ENCODE measurements at places on chromosomes 1 and 21. TPM values are rescaled to one million over a fixed set of nuclear protein-coding genes. Genes with fewer than 3 reads are reported as not detected.
A peak's percentile ranks its signal among the peaks of the same experiment; 100 is the strongest.

- DNase-seq, result no peak
Observed at GRCh38 chr1:24935196-24935526, 5.1 kb upstream of the RUNX3 start.

- no peak for DNase-seq
Observed at GRCh38 chr1:39354572-39354971, 136.9 kb upstream of the BMP8A start.

- DNase-seq, result no peak
Observed at GRCh38 chr21:44657635-44658540, at the start of gene KRTAP12-3. TSS of gene KRTAP12-3 (plus strand) at chr21:44657932. CDS start at chr21:44657980, 48 bp downstream.

DNA sequence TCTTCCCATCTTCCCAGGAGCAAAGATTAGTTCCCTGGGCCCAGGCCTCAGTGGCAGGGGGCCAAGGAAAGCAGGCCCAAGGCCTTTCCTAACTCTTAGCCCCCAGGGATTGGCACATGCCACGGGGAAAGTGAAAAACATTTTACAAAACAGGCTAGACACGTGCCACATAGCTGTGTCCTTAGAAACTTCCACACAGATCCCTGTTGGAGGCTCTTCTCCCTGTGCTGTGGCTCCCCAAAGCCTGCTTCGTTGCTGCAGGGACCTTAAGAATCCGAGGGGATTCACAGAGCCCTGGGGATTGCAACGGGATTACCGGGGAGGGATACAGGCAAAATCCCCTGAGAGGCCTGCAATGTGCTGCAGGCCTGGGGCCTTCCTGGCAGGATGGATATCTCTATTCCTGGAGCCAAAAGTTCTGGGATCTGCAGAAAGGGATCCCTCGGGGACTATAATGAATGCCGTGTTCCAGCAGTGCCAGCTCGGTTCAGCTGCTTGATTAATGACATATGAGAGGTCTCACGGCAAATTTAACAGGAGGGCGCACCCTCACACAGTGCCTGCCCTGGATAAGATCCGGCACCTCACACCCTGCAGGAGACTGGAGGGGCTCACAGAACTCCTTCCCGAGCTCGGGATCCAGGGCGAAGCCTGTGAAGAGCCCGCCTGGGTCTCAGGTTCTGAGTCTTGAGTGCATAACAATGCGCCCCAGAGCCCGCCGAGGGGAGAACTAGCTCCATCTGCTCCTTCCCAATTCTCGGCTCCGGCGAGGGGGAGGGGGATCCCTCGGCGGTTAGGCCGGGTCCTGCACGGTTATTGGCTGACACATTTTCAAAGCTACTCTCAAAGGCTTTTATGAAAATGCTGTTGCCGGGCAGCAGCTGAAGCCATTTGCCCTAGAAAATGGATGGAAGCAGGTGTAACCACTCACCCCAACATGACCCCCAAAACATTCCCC lies 15.3 kb upstream of the RGS8 start:
- DNase-seq, result no peak

DNA sequence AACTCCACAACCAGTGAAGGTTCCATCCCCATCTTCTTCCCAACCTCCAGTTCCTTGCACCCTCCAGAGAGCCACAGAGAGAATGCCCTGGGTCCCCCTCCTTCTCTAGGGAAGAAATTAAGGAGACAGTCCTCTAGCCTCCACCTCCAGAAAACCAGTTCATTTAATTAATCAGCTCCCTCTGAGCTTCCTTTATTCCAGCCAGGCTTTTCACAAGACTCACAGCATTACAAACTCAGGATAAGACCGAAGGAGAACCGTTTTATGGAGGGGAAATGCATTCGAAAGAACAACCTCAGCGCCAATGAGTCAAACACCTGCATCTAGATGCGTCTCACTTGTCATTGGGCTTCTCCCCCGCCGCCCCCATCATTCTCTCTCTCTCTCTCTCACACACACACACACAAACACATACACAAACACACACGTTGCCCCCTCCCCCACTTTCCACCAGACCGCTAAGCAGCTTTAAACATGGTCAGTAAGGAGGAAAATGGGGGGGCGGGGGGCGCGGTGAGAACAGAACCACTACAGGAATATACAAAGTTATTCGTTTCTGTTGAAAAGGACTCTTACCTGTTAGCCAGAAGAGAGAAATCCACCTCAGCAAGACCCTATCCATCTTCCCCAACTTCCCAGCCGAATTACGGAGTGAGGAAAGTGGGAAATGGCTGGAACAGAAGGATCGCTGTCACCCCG lies 544 bp downstream of the ILDR2 start:
- DNase-seq, result no peak

DNA sequence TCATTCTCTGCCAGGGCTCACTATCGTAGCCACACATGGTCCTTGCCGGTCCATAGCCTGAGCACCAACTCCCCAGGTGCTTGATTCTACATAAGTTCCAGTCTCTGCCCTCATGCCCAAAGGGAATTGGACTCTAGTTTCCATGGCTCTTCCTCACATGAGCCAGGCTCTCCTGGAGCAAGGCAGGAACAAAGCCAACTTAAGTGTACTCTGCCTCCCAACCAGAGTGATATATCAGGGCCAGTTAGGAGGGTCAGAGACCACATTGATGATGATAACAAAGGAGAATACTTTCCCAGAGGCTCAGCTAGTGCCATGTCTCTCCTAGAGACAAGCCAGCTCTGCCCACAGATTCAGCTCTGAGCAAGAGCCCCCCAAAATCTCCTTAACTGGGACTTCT lies 70.9 kb downstream of the ERI3 start:
- no peak for DNase-seq

- DNase-seq, result no peak
Observed at GRCh38 chr1:68103011-68103545, 52.7 kb upstream of the DIRAS3 start.

GRCh38 chr1:227943381-227944089 lies 4.2 kb downstream of the WNT9A start:
- DNase-seq, result no peak

DNA sequence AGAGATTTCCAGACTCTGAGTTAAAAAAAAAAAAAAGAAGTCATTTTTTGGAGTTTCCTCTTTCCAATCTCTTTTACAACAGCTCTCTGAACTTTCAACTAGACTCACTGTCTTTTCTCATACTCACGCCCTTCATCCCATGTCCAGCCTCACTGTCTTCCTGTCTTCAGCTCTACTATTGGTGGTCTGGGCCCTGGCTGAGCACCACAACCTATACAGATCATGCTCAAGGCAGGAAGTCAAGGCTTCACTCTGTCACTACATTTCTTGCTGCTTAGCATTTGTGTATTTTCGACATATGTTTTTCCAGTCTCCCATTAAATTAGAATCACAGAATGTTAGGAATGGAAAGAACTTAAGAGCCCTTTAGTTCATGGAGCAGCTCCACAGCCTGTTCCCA lies 106.4 kb upstream of the PPP2R5A start:
- DNase-seq, result no peak

GRCh38 chr21:32426592-32427051 lies 14.1 kb downstream of the EVA1C start:
- no peak for DNase-seq

GRCh38 chr1:155053531-155054105 lies 2.5 kb downstream of the ADAM15 start:
- no peak for DNase-seq

GRCh38 chr21:17050156-17050555 lies 462.7 kb upstream of the CXADR start:
- no peak for DNase-seq

DNA sequence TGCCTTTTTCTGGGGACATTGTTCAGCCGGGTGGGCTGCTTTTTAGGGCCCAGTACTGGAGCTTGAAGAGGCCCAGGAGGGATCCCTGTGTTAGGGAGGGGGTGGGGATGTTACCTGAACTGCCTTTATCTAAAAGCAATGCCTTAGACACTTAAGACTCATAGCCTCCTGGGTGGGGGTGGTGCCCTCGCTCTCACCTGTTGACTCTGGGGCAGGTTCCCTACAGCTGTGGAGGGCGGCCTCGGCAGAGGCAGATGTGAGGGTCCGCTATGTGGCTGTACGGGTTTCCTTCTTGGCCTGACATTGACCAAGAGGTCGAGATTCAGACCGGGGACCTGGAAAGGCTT lies 716 bp downstream of the INAVA start:
- DNase-seq, result no peak

DNA sequence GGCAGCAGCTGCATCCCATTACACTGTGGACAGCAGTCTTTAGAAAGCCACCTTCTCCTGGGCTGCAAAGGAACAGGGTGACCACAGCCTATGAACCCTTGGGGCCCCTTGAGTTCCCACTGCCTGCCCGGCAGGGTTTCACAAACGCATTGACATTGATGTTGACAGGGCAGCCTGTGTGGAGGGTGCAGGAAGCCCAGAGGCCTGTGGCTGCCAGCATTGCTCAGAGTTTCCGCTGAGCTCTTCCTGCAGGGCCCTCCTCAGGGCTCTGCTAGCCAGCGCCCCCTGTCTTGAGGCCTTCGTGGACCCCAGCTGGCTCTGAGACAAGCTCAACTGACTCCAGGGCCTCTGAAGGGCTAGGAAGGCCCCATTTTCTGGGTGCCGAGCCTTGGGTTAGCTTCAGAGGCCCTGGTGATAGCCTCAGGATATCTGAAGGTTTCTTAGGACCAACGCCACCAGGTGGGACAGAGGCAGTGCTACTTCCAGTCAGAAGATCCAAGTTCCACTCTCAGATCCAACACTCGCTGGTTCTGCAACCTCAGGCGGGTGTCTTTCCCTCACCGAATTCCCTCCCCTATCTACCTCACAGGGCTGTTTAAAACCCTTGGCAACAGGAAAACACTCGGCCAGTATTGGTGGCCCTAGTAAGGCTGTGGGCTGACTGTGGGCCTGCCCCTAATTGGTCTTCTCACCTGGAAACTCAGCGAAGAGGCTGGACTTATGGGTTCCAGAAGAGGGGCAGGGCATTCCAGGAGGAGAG lies 27.2 kb upstream of the EPS8L3 start:
- DNase-seq, result peak; percentile 80

- peak; percentile 53 for DNase-seq
Observed at GRCh38 chr1:34460193-34460592, 283.5 kb downstream of the C1orf94 start.

- no peak for DNase-seq
Observed at GRCh38 chr1:219480011-219480410, 132.9 kb downstream of the ZC3H11B start.

- DNase-seq, result no peak
Observed at GRCh38 chr1:102472520-102472919, 475.8 kb upstream of the OLFM3 start.

- DNase-seq, result no peak
Observed at GRCh38 chr1:218209351-218209861, 75.7 kb upstream of the RRP15 start.

- no peak for DNase-seq
Observed at GRCh38 chr1:245592189-245592460, 437.3 kb downstream of the KIF26B start.

GRCh38 chr1:37021502-37021901 lies 12.8 kb downstream of the GRIK3 start:
- DNase-seq, result no peak

DNA sequence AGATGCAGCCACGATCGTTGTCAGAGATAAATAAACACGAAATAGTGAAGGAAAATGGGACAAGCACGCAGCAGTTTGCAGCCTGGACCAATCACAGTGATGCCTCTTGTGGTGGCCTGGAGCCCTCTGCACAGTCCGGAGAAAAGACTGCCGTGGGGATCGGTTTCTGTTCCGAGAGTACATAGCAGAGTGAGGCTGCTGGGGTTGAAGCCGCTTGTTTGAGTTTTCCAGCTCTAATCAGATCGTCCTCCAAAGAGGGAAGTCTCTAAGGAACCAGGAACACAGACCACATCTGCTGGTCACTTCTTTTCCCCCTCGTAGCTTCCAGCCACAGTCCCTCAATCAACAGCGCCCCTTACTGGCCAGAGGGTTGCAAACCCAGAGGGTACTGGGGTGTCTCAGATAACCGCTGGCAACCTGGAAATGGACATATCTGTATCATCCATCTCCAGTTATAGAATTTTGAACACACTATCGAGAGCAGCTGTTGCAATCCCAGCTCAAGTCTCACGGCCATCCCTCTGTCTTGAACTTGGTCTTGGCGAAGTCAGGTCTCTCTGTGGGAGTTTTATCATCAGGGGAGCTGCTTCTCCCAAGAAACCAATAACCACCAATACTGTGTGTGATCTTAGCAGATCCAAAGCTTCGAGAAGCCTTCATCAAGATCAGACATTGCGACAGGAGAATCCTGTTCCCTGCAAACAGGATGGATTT lies 57.4 kb downstream of the OLIG1 start:
- DNase-seq, result peak; percentile 71

DNA sequence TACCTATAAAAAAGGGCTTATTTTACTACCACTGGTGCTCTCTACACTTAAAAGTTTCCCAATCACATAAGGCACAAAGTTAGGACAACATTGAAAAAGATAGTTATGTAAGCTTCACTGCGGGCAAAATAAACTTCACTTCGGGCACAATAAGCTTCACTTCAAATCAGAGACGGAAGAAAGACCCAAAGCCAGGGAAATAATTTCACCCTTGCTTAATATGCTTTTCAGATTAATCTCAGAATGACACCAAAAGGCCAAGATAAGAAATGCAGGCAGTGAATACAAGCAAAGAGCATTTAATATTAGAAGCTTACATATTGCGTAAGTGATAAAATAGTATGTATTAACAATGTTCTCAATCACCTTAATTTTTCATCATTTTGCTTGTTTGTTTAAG lies 444.2 kb downstream of the SETD4 start:
- DNase-seq, result no peak

DNA sequence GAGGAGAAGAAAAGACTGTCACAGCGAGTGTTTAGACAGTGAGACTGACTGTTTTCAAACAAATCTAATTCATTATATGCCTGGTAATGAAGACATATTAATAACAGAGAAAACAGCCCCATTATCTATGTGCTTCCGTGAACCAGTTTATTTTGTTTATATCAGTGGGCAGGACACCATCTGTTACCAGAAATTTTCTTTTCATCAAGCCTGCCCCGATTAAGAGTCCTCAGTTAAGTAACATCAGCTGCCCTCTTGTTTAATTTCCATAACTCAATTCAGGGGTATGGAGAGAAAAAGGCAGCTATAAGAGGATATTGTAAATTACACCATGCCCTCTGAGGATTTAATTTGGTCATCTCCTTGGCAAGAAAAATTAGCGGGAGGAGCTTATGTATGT lies 94.0 kb downstream of the TMEM200B start:
- DNase-seq, result no peak

DNA sequence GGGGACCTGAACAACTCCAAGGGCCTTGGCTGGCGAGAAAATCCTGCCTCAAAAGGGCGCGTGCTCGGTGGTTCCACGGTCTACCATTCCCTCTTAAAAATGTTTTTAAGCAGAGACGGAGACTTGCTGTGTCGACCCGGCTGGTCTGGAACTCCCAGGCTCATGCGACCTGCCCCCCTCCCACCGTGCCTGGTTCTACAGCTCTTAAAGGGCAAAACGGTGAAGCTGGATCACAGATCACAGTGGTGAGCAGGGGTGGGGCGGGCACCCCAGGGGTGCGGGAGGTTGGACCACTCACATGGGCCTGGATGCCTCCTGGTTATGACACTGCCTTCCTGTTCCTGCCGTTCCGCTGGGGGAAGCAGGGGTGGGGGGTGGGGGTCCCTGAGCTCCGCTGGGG lies 4.2 kb upstream of the C1orf159 start:
- no peak for DNase-seq

The COL18A1 gene
- total RNA-seq, result 16.1 TPM

The AGT gene
- total RNA-seq, result 0.40 TPM

The ZNF362 gene
- total RNA-seq, result 1.1 TPM

The AADACL4 gene
- not detected for total RNA-seq

The LPAR3 gene
- total RNA-seq, result 0.11 TPM

The PCAT6 gene
- 2.4 TPM for total RNA-seq

The OR2L8 gene
- total RNA-seq, result not detected

The GNAT2 gene
- total RNA-seq, result 0.16 TPM

The ATP1A4 gene
- total RNA-seq, result not detected

The SLC5A3 gene
- 12.1 TPM for total RNA-seq

The TNFRSF9 gene
- total RNA-seq, result 0.16 TPM

The LAMB3 gene
- total RNA-seq, result 1.3 TPM

The DMRTA2 gene
- not detected for total RNA-seq

The KRTAP13-2 gene
- total RNA-seq, result not detected
